ENCODE measurements at places on chromosomes 1 and 21.
A peak's percentile ranks its signal among the peaks of the same experiment; 100 is the strongest.

DNA sequence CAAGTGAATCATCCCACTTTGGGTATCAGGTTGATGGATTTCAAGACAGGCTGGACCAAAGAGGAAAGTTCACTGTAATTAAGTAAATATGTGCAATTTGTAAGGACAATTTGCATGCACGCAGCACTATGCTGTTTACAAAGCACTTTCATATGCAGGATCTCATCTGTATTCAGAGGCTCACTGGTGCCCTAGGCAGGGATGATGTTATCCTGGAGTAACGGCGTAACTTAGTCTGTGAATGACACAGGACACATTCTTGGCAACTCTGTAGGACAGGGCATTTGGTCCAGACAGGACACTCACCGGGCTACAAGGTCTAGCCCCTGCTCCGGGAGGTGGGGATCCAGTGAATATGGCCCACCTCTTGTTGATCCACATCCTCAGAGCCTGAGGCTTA, 365.4 kb upstream of the DUSP10 start:
- no peak for DNase-seq

DNA sequence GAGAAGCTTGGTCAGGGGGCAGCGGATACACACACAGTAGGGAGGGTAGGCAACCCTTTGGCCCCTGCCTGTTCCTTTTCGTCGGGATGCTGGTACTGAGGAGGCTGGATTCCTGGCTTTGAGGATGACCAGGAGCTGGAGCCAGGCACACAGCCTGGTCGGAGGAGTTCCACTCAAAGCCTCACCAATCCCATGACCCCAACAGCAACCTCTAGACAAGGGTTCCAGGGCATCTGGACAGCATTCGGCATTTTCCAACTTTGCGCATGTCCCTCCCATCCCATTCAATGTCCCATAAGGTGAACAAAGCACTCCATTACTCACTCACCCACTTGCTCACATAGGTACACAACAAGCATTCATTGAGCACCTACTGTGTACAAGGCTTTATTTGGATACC, 42.6 kb upstream of the HMGB4 start:
- DNase-seq = no peak

DNA sequence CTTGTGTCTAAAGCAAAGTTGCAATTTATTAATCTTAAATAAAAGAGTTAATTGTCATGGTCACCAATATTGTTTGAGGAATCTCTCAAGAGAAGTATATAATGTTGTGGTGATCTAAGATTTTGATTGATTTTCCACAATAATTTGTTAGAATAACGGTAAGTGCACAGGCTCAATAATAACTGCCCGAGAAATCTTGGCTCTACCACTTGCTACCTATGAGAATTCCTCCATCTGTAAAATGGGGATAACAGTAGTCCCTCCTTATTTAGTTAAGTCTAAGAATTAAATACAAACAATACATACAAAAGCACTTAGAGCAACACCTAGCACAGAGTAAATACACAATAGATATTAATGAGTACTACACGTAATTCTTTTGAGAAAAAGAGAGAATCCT, 18.8 kb downstream of the SCAF4 start:
- DNase-seq = no peak

- DNase-seq = peak; percentile 94
These were observed 11.7 kb upstream of the HSD11B1 start for GRCh38 chr1:209692745-209693504.

DNA sequence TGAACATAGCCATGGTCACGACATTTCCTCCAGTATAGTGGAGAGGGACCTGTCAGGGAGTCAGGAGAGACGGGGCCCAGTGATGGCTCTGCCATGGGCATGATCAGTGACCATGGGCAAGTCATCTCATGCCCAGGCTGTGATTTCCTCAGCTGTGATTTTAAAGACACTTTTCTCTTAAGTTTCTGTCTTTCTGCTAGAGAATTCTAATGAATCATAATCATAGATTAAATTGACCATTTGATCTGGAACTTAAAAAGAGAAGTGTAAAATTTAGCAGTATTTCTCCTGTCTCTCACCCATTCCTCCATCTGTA, 112.7 kb downstream of the USP25 start:
- no peak for DNase-seq

GRCh38 chr1:46512135-46512791, 22.6 kb downstream of the DMBX1 start:
- no peak for DNase-seq

GRCh38 chr1:184945678-184946412, 28.5 kb downstream of the NIBAN1 start:
- peak; percentile 86 for DNase-seq

- DNase-seq = no peak
These were observed 12.8 kb upstream of the MRPL9 start for GRCh38 chr1:151775894-151776664.

GRCh38 chr1:229993060-229993459, 74.0 kb upstream of the GALNT2 start:
- no peak for DNase-seq

- peak; percentile 58 for DNase-seq
These were observed 25.1 kb downstream of the TIAM1 start for GRCh38 chr21:31318971-31319370.

DNA sequence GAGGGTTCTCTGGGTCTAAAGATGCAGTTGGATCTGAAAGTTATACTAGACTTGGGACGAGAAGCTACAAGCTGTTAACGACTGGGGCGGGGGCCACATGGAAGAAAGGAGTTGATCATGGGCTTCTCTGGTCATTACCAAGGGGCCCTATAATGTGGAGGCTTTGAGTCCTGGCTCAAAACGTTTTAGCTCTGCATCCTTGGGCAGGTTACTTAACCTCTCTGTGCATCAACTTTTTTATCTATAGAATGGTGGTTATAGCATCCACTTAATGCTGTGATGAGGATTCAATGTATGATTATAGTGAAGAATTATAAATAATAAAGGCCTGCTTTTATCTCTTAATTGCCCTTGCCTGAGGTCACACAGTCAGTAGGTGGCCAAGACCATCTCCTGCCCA, 53.1 kb downstream of the UBIAD1 start:
- no peak for DNase-seq

DNA sequence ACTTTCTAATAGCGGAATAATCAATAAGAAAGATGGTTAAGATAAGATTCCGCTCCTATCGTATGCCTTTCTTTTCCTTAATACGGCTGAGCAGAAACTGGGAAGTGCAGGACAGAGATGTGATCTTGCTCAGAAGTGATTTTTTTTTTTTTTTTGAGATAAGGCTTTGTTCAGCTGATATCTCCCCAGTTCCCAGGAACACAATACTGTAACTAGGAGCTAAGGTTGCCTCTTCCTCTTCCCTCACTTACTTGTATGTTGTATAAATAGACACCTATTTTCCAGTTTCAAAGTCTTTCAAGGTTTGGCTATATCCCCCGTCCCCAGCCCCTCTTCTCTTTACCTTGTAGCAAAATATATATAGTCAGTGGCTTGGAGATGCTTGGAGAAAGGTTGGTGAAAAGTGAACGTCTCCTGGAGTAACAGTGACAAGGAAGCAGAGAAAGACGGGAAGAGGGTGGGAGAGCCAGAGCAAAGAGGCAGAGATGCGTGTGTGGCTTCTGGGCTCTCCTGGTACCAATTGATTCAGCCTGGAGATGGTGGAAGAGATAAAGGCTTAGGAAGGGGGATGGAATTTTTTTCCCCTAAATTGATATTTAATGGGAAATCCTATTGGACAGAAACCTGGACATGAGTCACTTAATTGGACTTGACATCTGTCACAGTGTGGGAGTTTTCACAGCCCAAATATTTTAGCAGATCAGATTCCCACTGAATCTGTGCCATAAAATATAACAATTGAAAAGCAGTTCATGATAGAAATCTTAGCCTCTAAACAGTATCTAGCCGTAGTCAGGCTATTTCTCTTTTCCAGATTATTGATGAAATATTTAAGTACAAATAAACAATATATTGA, at the start of gene NHLH2:
NHLH2 (minus strand) TSS at position 522 of the 856 bp plus-strand sequence. CDS start 2,754 bp downstream, outside the sequence.
- DNase-seq = no peak

- DNase-seq = peak; percentile 6
These were observed 115.2 kb downstream of the LRRC40 start for GRCh38 chr1:70090141-70090540.

DNA sequence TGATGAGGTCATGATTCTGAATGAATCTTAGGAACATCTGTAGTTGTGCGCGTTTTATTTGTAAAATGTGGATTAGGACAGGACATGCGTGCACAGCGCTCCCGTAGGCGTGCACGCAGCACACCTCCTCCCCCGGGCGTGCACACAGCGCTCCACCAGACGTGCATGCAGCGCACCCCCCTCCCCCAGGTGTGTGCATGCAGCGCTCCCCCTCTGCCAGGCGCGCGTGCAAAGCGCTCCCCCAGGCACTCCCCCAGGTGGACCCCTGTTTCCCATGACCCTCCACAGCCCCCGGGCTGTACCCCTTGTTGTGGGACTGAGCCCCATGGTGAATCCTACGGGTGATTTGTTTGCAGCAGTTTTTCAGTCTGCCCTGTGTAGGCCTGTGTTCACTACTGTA, 61.6 kb downstream of the S100B start:
- no peak for DNase-seq

DNA sequence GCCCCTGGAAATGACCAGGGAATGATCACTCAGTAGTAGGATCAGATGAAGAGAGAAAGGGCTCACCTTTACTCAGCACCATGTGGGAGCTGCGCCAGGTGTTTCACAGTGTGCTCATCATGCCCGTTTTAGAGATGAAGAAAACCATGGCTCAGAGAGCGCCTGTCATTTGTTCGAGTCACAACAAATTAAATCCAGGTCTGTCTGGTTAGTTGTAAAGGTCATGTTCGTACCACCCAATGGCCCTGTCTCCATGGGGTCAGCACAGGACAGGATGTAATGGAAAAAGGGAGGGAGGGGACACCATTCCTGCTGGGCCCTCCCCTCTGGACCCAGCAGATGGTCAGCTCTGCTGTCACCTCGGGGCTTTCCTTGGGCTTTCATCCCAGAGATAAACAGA, 15.2 kb downstream of the KIRREL1 start:
- no peak for DNase-seq

DNA sequence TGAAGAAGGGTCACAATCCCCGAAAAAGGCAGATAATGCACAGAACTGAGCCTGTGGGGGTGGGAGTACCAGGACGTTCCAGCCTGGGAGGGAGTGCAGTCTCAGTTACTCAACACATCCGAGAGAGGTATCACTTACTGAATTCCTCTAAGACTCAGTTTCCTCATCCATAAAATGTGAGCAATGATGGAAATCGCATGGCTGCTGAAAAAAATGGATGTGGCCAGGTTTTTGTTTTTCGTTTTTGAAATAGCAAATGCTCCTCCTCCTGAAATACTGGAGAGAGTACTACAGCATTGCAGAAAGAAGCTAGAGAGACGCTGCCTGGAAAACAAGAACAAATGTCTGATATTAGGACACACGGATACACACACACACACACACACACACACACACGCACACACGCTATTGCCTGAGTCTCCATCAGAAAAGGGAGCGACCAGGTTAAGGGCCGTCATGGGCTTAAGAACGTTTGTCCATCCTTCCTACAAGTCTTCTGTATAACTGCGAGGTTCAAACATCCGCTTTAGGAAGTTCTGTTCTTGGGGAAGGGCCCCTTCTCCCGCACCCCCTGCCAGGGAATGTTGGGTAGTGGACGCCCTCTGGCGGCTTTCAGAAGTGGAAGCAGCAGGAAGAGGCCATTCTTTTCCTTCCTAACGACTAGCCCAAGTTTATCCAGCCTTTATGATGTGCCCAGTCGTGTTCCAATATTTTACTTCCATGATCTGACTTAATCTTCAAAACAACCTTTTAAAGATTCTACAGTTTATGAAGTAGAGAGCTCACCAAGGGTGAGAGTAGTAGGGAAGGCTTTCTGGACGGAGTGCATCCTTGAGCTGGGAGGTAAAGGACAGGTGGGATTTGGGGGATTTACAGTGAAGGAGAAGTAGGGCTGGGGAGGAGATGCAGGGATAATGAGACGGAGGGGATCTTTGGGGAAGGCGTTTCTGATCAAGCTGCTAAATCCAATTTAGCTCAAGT, 699 bp upstream of the NES start:
- DNase-seq = peak; percentile 80

GRCh38 chr1:118116401-118116800, 68.6 kb downstream of the SPAG17 start:
- DNase-seq = peak; percentile 61

DNA sequence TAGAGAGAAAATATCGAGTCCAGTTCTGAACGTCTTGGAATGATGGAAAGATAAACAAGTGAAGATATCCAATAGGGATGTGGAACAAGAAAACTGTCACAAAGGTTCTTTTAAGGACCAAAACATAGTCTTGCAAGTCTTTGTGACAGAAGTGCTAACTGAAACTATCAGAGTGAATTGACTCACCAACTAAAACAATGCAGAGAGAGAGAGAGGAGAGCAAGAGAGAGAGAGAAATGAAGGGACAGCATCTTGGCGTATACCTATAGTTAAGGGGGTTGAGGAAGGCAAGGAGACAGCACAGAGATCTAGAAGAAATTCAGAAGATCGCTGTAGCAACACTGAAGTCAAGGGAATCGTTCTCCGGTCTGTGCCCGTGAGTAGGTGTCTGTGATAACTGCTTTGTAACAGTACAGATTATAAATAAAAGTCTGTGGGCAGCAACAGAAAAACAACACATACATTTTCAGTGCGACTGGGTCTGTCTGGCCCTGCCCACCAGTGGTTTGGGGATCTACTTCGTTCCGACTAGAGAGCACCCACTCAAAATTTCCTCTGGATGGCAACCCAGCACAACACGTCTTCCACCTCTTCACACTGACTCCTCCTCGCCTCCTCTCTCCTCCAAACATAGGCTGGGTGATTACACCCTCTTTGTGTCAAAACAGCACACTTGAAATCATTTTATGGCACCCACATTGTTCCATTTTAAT, 4.8 kb upstream of the COA6 start:
- no peak for DNase-seq

GRCh38 chr1:227214207-227214606, 104.1 kb downstream of the CDC42BPA start:
- DNase-seq = no peak

GRCh38 chr1:109493227-109493626, 667 bp upstream of the CYB561D1 start:
- no peak for DNase-seq

- DNase-seq = no peak
These were observed 279.5 kb downstream of the ZNF326 start for GRCh38 chr1:90274376-90274775.

All from fibroblast of lung (primary cell).